ENCODE measurements at places on chromosomes 3 and 15. TPM values are rescaled to one million over a fixed set of nuclear protein-coding genes. Genes with fewer than 3 reads are reported as not detected.

The CAPN3 gene
- total RNA-seq, result 0.47 TPM

The SLC24A1 gene
- total RNA-seq, result 2.4 TPM

The GPR149 gene
- not detected for total RNA-seq

The BCL6 gene
- 6.4 TPM for total RNA-seq

The SEMA4B gene
- 114 TPM for total RNA-seq

The C15orf62 gene
- total RNA-seq, result 0.16 TPM

The AQP9 gene
- not detected for total RNA-seq

The CHRNA7 gene
- total RNA-seq, result 3.1 TPM

The IL12A gene
- total RNA-seq, result 0.94 TPM

The ITGA11 gene
- total RNA-seq, result 4.5 TPM

The RARB gene
- total RNA-seq, result 8.8 TPM

The CLEC3B gene
- not detected for total RNA-seq

The HYAL1 gene
- 0.80 TPM for total RNA-seq
